ENCODE measurements at places on chromosomes 6 and 20. TPM values are rescaled to one million over a fixed set of nuclear protein-coding genes. Genes with fewer than 3 reads are reported as not detected.

DNA sequence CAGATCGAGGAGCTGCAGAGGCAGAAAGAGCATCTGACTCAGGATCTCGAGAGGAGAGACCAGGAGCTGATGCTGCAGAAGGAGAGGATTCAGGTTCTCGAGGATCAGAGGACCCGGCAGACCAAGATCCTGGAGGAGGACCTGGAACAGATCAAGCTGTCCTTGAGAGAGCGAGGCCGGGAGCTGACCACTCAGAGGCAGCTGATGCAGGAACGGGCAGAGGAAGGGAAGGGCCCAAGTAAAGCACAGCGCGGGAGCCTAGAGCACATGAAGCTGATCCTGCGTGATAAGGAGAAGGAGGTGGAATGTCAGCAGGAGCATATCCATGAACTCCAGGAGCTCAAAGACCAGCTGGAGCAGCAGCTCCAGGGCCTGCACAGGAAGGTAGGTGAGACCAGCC, 26.2 kb downstream of the C20orf173 start:
- peaks cover 56% of the 10 kb centered on the region for H3K36me3 ChIP-seq
- no peaks in the 10 kb centered on the region for H3K4me1 ChIP-seq
- H3K27me3 ChIP-seq, result no peaks in the 10 kb centered on the region
- no peak overlapping the region for H3K4me3 ChIP-seq

- peak overlapping the region; percentile 29 for H3K4me3 ChIP-seq
- H3K27ac ChIP-seq, result no peak overlapping the region
- H3K36me3 ChIP-seq, result no peaks in the 10 kb centered on the region
Observed at GRCh38 chr6:118705544-118706491, 54.4 kb upstream of the CEP85L start.

DNA sequence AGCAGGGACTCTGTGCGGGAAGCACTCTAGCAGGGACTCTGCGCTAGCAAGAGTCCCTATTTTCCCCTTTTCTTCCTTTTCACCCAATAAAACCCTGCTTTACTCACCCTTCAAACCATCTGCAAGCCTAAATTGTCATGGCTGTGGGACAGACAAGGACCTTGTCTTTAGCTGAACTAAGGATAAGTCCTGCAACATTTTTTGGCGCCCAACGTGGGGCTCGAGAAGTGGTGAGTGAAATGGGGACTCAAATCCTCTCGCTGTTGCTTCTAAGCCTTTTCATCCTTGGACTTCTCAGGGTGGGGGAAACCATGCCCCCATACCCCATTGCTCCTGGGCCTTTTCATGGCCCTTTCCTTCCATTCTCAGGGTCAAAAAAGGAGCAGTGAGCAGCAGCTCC, 46.4 kb downstream of the IMPG1 start:
- H3K4me1 ChIP-seq, result no peaks in the 10 kb centered on the region
- no peak overlapping the region for H3K4me3 ChIP-seq
- no peak for DNase-seq
- no peak overlapping the region for H3K27ac ChIP-seq
- no peaks in the 10 kb centered on the region for H3K27me3 ChIP-seq

DNA sequence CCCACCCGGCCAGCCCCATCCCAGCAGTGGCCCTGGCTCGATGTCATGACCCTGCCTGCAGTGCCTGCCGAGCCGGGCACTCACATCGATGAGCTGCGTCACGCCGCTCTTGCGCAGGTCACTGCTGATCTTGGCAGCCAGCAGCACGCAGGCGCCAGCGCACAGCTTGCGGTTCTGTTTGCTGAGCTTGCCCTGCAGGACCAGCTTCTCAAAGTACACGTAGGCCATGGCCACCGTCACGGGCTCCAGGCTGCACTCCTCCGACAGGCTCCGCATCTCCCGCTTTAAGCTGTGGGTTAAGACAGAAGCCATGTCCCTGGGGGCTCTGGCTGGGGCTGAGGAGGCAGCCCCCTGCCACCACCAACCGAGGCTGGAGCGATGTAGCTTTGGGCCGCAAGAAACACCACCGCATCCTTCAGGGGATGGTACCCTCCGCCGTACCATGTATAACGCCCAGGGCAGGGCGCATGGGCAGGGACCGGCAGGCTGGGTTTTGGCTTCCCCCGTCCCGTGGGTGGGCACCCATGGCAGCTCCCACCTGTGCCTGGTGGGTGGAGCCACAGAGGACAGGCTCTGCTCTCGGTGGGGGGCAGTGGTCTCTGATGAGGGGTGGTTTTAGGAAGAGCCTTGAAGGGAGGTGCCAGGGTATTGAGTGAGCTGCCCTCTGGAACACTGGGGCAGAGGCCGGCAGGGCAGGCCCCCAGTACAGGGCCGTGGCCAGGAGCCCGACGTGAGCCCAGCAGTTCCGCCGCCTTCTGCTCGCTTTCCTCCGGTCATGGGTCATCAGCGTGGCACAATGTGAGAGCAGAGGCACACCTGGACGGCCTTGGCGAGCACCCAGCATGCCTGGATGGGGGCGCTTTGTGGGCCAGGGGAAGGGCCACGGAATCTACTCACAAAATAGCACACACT, 4.5 kb downstream of the RPS21 start:
- peaks cover 44% of the 10 kb centered on the region for H3K36me3 ChIP-seq
- no peaks in the 10 kb centered on the region for H3K27me3 ChIP-seq
- H3K4me1 ChIP-seq, result peaks cover 19% of the 10 kb centered on the region
- H3K4me3 ChIP-seq, result no peak overlapping the region

DNA sequence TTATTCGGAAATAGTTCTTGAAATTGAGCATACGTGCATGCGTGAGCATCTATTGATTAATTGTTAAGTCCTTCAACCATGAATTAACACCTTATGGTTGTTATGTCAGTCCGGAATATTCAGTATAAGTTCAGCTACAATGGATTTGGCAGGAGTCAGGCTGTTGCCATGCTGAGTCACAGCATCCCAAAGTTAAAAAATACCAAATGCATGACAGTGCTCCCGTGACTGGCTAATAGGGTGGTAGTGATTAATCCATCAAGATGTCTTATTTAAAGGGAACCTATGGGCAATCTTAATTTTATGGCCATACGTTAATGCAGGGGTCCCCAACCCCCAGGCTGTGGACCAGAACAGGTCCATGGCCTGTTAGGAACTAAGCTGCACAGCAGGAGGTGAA, 10.5 kb downstream of the RAE1 start:
- peaks cover 35% of the 10 kb centered on the region for H3K36me3 ChIP-seq
- no peaks in the 10 kb centered on the region for H3K27me3 ChIP-seq
- no peak overlapping the region for H3K27ac ChIP-seq

DNA sequence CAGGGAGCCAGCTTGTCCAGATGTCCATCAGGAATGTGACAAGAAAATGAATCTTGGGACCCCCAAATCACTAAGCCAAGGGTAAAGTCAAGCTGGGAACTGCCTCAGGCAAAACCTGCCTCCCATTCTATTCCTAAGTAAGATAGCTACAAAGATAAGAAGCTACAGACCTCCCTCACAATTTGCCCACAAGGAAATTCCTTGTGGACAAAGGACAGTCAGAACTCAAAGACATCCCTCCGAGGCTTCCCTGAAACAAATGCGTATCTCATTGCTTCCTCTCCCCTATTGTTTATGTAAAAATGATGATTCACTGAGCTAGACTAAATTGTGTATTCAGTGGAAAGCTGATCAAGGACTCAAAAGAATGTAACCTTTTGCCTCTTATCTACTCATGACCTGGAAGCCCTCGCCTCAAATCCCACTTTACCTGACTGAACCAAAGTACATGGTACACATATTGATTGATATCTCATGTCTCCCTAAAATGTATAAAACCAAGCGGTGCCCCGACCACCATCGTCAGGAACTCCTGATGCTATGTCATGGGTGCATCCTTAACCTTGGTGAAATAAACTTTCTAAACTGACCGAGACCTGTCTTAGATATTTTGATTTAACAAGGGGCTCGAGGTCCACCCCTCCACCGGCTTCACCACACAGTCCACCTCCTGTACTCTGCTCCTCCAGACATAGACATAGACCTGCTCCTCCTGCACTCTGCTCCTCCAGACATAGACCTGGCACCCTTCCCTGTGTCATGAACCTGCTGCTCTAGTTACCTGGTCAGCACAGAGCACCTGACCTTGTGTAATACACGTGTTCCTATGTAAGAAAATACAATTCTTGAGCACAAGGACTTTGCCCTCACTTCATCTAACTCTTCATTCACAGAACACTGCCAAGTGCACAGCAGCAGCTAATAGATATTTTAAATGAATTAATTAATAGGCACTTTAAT, 81.4 kb downstream of the WDR27 start:
- no peaks in the 10 kb centered on the region for H3K4me1 ChIP-seq
- no peaks in the 10 kb centered on the region for H3K27me3 ChIP-seq
- no peak for DNase-seq
- no peak overlapping the region for H3K27ac ChIP-seq
- H3K36me3 ChIP-seq, result no peaks in the 10 kb centered on the region

DNA sequence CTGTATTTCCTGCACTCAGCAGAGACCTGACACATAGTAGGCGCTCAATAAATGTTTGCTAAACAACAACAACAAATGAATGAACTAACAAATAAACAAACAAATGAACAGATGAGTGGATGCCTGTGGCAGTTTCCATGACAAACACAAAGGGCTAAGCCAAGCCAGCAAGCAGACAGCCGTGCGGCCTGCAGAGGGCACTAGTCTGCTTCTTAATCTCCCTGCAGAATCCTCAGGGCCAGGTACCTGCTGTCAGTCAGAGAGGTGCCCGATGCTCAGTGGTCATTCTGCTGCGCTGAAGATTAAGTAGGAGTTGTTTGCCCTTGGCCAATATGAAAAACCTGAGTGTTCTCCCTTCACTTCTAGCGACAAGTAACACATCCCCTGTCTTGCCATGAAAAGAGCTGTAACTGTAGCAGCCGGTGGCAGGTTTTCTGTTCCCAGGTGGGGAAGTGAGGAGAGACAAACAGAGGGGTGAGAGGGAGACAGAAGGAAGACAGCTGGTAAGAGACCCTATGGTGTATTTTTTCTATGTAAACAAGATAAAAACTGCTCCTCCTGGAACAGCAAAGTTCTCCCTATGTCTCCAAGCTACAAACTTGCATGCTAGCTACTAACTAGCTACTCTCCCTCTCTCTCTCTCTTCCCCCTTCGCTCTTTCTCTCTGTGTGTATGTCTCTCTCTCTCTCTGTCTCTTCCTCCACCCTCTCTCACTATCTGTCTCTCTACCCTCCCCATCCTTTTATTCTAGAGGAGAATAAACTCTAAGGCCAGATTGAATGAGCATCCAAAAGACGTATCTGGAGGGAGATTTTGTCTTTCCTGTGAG, at the start of gene MC3R:
TSS of gene MC3R (plus strand) at position 779 of the 829 bp plus-strand sequence. CDS start 112 bp downstream, outside the sequence.
- no peak within 1 kb of the TSS for H3K27ac ChIP-seq
- no peaks in the 10 kb centered on the region for H3K36me3 ChIP-seq
- H3K4me3 ChIP-seq, result no peak within 1 kb of the TSS
- no peaks in the 10 kb centered on the region for H3K4me1 ChIP-seq
- H3K27me3 ChIP-seq, result peaks cover 30% of the 10 kb centered on the region

DNA sequence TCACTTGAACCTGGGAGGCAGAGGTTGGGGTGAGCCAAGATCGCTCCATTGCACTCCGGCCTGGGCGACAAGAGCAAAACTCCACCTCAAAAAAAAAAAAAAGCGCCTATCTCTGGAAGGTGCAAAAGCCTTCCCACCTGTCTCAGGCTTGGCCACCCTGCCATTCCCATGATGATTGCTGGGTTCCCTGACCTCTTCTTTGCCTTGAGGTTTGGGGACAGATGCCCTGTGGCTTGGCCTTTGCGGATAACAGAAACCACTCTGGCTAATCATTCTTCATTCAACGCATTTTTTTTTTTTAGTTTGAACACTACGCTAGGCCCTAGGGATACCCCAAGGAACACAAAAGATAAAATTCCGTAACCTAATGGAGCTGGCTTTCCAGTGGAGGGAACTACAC, 6.8 kb upstream of the HMGA1 start:
- H3K4me1 ChIP-seq, result no peaks in the 10 kb centered on the region
- DNase-seq, result no peak

- no peak for DNase-seq
- H3K36me3 ChIP-seq, result no peaks in the 10 kb centered on the region
- H3K4me1 ChIP-seq, result no peaks in the 10 kb centered on the region
- no peak overlapping the region for H3K27ac ChIP-seq
- no peaks in the 10 kb centered on the region for H3K27me3 ChIP-seq
- H3K4me3 ChIP-seq, result no peak overlapping the region
Observed at GRCh38 chr6:134432036-134432435, 114.1 kb upstream of the SGK1 start.

DNA sequence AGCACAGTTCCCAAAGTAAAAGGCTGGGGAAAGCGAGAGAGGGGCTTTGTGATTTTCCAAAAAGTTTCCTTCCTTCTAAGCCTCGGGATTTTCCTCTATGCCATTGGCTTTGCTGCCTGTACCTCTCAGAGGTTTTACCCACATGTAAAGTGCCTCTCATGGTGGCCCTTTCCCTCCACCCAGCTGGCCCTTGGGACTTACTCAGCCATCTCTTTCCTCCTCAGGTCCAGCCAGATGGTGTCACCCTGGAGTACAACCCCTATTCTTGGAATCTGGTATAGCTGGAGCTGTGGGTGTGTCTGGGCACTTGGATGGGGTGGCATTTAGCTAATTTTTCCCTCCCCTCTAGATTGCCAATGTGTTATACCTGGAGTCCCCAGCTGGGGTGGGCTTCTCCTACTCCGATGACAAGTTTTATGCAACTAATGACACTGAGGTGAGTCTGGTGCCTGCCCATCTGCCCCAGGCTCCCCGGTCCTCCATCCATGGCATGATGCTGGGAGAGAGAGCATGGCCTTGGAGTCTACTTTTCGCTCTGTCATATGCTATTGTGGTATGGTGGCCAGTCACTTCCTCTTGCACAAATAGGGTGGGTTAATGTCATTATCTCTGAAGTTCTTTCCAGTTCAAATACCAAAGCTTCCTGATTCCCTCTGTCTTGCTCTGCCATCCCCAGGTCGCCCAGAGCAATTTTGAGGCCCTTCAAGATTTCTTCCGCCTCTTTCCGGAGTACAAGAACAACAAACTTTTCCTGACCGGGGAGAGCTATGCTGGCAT, 1.1 kb downstream of the CTSA start:
- peak overlapping the region; percentile 69 for H3K27ac ChIP-seq
- H3K27me3 ChIP-seq, result no peaks in the 10 kb centered on the region
- H3K36me3 ChIP-seq, result peaks cover 7% of the 10 kb centered on the region

DNA sequence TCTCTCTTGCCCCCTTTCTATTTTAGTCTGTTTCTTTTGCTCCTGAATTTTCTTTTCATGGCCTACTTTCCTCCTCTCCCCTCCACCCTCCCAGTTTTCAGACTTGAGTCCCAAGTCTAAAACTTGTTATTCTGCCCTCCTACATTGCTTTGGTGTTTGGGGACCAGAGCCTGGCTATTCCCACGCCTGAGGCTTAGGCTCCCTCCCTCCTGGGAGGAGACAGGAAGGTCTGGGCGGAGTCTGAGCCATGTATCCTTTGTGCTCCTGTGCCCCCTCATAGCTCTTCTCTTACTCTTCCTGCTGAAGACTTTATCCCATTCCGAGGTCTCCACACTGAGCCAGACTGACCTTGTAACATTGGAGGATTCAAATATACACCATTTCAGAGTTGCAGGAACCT, 69.5 kb downstream of the DAAM2 start:
- H3K4me3 ChIP-seq, result no peak overlapping the region
- no peak overlapping the region for H3K27ac ChIP-seq
- H3K4me1 ChIP-seq, result no peaks in the 10 kb centered on the region
- no peaks in the 10 kb centered on the region for H3K36me3 ChIP-seq

Gene MACROD2
- 1.0 TPM for total RNA-seq

Gene EFCAB8
- total RNA-seq, result 0.13 TPM

Gene AK9
- 2.6 TPM for total RNA-seq

Gene OR10C1
- total RNA-seq, result not detected

Gene CCDC170
- 0.17 TPM for total RNA-seq

Gene SNAI1
- total RNA-seq, result 4.4 TPM

Gene HLA-A
- 190 TPM for total RNA-seq

Gene CTAGE9
- not detected for total RNA-seq

Gene THEMIS
- not detected for total RNA-seq

Gene RAB23
- total RNA-seq, result 17.8 TPM
